ENCODE measurements at places on chromosomes 12 and 14.

- no peak for DNase-seq
Observed at GRCh38 chr14:104281768-104282301, 143.4 kb downstream of the KIF26A start.

DNA sequence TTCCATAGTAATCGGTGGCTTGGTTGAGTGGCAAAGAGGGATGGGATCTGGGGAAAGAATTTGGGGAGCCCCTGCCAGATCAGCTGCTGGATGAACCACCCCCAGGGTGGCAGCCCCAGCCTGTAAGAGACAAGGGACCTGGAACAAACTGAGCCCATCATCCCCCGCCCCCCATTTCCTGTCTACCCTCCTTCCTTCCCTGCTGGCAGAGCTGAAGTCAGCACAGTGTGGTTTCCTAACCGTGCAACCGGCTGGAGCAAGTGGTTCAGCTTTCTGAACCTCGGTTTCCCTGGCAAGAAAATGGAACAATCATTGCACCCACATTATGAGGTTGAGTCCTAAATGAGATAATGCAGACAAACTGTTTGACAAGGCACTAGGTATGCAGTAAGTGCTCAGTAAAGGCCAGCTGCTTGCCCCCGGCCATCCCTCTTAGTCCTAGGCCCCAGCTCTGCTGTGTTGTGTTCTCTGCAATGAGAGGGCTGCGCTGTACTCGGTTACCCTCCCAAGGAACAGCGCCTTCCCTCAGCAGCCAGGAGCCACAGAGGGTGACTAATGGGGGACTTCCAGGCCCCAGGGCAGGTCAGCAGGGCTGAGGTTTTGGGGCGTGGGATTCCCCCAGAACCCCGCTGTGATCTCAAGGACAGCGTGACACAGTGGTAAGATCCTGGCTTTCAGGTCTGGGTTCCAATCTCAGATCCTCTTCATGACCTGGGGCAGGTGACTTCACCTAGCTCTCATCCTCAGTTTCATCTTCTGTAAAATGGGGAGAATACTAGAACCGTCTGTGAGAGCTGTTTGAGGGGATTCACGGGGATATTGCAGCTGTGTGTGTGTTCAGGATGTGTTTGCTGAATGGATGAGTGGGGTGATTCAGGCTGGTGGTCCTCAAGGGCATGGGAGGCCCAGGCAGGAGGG lies 16.5 kb downstream of the SELPLG start:
- no peak for DNase-seq

DNA sequence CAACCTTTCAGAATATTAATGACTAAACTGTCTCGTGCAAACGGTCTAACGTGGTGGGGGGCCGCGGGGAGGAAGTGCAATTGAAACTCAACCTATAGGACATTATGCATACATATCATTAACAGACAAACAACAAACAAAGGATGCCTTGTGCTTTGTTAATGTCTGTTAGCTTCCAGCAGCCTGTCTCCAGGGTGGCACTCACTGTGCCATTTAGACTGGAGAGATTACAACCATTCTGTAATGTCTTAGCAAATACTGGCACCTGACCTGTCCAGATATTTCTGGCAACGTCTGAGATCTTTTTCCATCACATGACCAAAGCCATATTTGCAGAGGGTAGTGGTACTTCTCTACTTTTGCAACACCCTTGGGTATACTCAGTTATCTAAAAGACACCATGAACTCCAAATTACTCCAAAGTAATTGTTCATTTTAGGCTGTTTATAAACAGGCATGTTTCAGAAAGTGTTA lies 11.6 kb downstream of the BHLHE41 start:
- DNase-seq = no peak

DNA sequence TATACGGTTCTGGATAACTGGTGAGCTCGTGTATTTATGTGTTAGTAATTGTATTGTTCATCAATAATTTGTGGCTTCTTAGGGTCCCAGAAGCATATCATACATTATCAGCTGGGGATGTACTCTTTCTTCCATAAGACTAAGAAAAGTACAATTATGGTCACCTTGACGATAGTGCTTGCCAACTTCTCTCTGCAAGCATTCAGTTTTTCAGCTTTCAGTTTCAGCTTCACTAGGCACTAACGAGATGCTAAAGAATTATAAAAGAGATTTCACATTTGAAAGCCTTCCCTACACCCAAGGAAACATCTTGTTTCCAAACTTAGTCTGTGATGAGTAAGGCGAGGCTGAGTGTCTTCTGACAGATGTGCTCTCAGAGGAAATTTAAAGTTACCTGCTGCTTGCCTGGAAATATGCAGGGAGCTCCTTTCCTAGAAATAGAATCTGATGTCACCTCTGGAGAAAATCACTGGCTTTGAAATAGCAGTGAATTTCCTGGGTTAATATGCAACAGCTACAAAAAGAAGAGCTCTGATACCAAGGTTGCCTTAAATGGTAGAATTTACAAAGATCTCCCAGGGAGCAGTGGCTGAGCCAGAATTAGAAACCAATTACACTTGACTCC lies 1419.9 kb upstream of the TMEM132C start:
- DNase-seq = no peak

All from fibroblast of skin of right biceps (primary cell).